ENCODE measurements at places on chromosomes 13 and 19. TPM values are rescaled to one million over a fixed set of nuclear protein-coding genes. Genes with fewer than 3 reads are reported as not detected.

DNA sequence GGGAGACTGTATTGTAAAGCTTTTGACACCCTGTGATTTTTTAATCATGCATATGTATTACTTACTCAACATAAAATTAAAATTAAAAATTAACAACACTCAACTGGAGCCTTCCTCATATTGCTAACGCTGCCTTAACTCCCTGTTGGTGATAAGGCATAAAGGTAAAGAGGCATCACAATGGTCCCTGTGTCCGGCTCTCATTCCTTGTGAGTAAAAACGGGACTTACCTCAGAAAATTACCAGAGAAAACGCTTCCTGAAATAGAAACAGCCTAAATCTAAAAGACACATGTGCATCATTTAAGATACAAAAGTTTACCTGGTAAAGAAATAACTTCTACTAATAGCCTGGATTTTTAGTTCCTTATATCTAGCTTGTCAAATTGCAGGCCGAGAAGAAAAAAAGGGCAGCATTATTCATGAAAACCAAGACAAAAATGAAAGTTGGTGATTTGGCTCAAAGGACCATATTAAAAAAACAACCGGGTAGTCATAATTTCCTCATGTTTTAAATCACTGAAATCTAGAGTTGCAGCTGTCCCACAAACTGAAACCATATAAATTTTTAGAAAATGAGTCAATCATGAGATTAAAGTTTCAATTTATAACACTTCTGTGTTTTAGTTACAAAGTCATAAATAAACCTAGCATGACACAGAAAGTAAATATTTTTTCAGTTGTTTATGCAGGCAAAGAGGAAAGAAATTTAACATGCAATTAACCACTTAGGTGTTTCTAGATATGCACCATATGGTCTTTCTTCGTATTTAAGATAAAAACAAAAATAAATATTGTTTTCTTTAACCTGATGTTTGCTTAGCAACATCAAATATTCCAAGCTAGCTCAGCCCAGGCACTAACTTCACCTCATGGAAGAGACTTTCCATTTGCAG, 94.7 kb downstream of the MIPEP start:
- peaks cover 3% of the 10 kb centered on the region for H3K4me1 ChIP-seq
- DNase-seq, result no peak
- H3K27me3 ChIP-seq, result no peaks in the 10 kb centered on the region
- H3K27ac ChIP-seq, result no peak overlapping the region
- no peak overlapping the region for H3K4me3 ChIP-seq

- H3K4me1 ChIP-seq, result peaks cover 17% of the 10 kb centered on the region
- H3K4me3 ChIP-seq, result no peak overlapping the region
- no peaks in the 10 kb centered on the region for H3K27me3 ChIP-seq
- no peak for DNase-seq
These were observed 330.8 kb downstream of the DLEU7 start for GRCh38 chr13:50512474-50513299.

DNA sequence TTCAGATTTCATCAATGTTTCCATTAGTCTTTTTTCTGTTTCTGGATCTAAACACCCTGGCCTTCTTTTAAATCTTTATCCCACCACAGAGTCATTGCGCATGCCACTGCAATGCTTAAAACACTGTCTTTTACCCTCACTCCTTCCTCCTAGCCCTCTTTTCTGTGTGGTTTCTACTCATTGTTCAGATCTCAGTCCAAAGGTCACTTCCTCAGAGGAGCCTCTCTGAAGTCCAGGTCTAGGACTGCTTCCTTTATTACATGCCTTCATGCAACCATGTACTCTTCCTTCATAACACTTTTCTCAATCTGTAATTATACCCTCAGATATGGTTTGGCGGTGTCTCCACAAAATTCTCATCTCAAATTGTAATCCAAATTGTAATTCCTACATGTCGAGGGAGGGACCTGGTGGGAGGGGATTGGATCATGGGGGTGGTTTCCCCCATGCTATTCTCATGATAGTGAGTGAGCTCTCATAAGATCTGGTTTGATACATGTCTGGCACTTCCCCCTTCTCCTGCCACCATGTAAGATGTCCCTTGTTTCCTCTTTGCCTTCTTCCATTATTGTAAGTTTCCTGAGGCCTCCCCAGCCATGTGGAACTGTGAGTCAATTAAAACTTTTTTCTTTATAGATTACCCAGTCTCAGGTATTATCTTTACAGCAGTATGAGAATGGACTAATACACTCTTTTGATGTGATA, 808.9 kb downstream of the DIAPH3 start:
- peaks cover 44% of the 10 kb centered on the region for H3K4me1 ChIP-seq
- H3K36me3 ChIP-seq, result peaks cover 4% of the 10 kb centered on the region
- H3K4me3 ChIP-seq, result no peak overlapping the region
- no peak for DNase-seq
- H3K27me3 ChIP-seq, result peaks cover 3% of the 10 kb centered on the region

- H3K4me1 ChIP-seq, result peaks cover 9% of the 10 kb centered on the region
- H3K27me3 ChIP-seq, result no peaks in the 10 kb centered on the region
- H3K4me3 ChIP-seq, result peak overlapping the region; percentile 85
- H3K36me3 ChIP-seq, result peaks cover 8% of the 10 kb centered on the region
These were observed 124.2 kb downstream of the LMO7 start for GRCh38 chr13:75760131-75761021.

GRCh38 chr13:112726016-112726767, 36.4 kb downstream of the ATP11A start:
- no peaks in the 10 kb centered on the region for H3K27me3 ChIP-seq
- peak overlapping the region; percentile 38 for H3K4me3 ChIP-seq
- H3K36me3 ChIP-seq, result peaks cover 2% of the 10 kb centered on the region
- DNase-seq, result no peak
- peaks cover 49% of the 10 kb centered on the region for H3K4me1 ChIP-seq
- H3K27ac ChIP-seq, result peak overlapping the region; percentile 70

DNA sequence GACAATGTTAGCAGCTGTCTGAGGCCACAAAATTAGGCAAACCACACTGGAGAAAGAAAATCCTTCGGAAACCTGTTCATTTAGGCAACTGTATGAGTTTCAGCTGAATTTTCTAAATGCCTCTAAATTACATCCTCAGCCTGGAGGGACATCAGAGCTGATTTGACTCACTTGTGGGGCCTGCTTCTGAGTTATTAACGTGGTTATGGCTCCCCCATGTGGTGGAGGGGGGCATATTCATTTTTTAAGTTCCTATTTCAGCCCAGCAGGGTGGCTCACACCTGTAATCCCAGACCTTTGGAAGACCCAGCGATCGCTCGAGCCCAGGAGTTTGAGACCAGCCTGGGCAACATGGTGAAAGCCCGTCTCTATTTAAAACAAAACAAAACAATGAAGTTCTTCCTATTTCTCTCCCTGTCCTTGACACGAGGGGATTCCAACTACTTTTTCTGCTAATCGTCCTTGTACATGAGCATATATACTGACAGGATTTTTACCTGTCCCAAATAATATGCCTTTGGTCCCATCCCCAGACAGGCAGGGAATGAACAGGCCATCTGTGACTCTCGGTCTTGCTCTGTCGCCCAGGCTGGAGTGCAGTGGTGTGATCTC, 31.5 kb upstream of the HIF3A start:
- H3K27me3 ChIP-seq, result peaks cover 20% of the 10 kb centered on the region
- H3K4me3 ChIP-seq, result no peak overlapping the region
- peak; percentile 81 for DNase-seq
- H3K4me1 ChIP-seq, result peaks cover 10% of the 10 kb centered on the region

The ZNF554 gene
- total RNA-seq, result 8.1 TPM

GRCh38 chr13:106996867-106997618, 429.1 kb upstream of the ARGLU1 start:
- H3K4me1 ChIP-seq, result no peaks in the 10 kb centered on the region
- no peak overlapping the region for H3K27ac ChIP-seq
- no peaks in the 10 kb centered on the region for H3K36me3 ChIP-seq
- H3K4me3 ChIP-seq, result no peak overlapping the region
- DNase-seq, result no peak

GRCh38 chr19:19381007-19381926, 24.2 kb upstream of the GATAD2A start:
- peak overlapping the region; percentile 23 for H3K4me3 ChIP-seq
- no peak for DNase-seq

The CEACAM16 gene
- total RNA-seq, result not detected

The URAD gene
- total RNA-seq, result not detected

DNA sequence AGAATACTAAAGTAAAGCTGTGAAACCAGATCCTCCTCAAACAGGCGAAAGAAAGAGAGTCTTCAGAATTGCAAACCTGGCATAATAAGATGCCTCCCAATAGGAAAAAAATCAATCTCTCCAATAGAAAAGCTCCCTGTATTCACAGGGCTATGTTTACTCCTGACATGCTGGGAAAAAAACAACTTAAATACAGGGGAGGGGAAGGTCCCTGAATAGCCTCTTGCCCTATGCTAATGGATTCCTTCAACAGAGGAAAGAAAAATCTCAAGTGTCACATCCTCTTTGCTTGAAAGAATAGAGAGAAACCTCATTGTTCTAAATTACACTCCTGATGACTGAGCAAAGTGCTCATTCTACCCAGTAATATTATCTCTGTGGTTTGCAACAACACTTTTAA, 1271.1 kb upstream of the PRR20A start:
- no peaks in the 10 kb centered on the region for H3K4me1 ChIP-seq
- H3K36me3 ChIP-seq, result no peaks in the 10 kb centered on the region
- no peak for DNase-seq
- no peak overlapping the region for H3K27ac ChIP-seq
- H3K27me3 ChIP-seq, result no peaks in the 10 kb centered on the region
- no peak overlapping the region for H3K4me3 ChIP-seq

DNA sequence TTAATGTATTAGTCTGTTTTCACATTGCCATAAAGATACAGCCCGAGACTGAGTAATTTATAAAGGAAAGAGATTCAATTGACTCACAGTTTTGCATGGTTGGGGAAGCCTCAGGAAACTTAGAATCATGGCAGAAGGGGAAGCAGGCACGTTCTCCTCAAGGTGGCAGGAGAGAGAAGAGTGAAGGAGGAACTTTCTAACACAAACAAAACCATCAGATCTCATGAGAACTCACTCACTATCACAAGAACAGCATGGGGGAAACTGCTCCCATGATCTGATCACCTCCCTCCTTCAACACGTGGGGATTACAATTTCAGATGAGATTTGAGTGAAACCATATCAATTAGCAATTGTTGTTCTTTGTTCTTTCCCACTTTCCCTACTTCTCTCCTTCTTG, 689.0 kb upstream of the SLITRK1 start:
- H3K27me3 ChIP-seq, result no peaks in the 10 kb centered on the region
- no peak for DNase-seq
- H3K4me3 ChIP-seq, result no peak overlapping the region
- no peak overlapping the region for H3K27ac ChIP-seq

DNA sequence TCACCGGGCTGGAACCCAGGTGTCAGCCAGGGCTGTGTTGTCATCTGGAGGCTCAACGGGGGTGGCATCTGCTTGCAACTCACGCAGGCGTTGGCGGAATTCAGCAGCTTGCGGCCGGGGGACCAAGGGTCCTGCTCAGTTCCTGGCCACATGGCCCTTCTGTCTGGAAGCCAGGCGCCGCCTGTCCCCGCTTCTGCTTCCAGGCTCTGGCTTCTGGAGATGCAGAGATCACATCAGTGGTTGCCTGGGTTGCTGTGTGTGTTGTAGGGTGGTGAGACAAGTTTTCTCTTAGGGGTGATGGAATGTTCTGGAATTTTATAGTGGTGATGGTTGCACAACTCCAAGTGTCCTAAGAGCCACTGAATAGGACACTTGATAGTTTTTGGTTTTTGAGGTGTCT, 5.0 kb downstream of the ADAT3 start:
- H3K27ac ChIP-seq, result peak overlapping the region; percentile 76
- DNase-seq, result no peak
- H3K36me3 ChIP-seq, result peaks cover 7% of the 10 kb centered on the region
- H3K4me1 ChIP-seq, result peaks cover 9% of the 10 kb centered on the region

- peaks cover 11% of the 10 kb centered on the region for H3K36me3 ChIP-seq
- peak overlapping the region; percentile 65 for H3K4me3 ChIP-seq
- no peak overlapping the region for H3K27ac ChIP-seq
- no peak for DNase-seq
These were observed 430 bp downstream of the MAP4K1 start for GRCh38 chr19:38617283-38617763.

The ENOX1 gene
- total RNA-seq, result 7.5 TPM

DNA sequence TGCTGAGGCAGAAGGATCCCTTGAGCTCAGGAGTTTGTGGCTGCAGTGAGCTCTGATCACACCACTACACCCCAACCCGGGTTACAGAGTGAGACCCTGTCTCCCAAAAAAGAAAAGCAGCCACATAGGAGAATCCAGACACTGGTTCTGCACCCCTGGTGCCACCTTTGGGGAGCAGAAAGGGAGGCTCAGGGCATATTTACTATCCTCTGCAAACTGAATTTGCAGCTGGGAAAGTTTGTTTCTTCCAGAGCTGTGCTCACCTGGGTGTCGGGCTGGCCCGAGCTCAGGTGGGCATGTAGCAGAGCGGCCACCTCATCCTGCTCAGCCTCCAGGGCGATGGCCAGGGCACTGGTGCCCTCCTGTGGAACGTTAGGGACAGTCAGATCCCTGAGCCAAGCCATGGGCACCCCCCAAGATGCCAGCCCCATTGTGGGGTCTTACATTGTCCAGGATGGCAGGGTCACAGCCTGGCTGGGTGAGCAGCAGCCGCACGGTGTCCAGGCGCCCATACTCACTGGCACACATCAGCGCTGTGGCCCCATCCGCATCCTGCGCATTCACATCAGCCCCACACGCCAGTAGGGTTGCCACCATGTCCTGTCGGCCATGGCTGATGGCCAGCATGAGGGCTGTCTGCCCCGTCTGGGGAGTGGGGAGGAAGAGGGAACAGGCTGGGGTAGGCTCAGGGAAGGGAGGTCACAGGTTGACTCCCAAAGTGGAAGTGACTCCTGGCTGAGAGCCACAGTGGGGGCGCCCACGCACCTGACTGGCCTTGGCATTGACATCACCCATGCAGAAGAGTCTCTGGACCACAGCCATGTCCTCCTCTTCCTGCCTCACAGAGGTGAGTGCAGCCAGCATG, 3.1 kb downstream of the RPS28 start:
- no peak overlapping the region for H3K27ac ChIP-seq
- H3K36me3 ChIP-seq, result no peaks in the 10 kb centered on the region
- H3K4me3 ChIP-seq, result peak overlapping the region; percentile 49
- H3K4me1 ChIP-seq, result peaks cover 9% of the 10 kb centered on the region
- peaks cover 21% of the 10 kb centered on the region for H3K27me3 ChIP-seq
- no peak for DNase-seq

DNA sequence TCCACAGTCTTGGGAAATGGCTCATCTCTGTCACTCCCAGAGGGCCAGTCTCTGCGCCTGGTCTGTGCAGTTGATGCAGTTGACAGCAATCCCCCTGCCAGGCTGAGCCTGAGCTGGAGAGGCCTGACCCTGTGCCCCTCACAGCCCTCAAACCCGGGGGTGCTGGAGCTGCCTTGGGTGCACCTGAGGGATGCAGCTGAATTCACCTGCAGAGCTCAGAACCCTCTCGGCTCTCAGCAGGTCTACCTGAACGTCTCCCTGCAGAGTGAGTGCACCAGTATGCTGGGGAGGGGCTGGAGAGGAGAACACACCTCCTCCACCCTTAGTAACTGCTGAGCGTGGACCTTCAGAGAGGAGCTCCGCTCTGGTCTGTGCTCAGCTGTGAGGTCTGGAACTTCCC, 2.3 kb downstream of the SIGLEC9 start:
- no peaks in the 10 kb centered on the region for H3K36me3 ChIP-seq
- H3K4me3 ChIP-seq, result no peak overlapping the region
- no peak for DNase-seq
- H3K27ac ChIP-seq, result no peak overlapping the region

The TMEM221 gene
- total RNA-seq, result 0.87 TPM

Data from type B pancreatic cell (in vitro differentiated cells).